ENCODE measurements at places on chromosomes 12 and 14.
A peak's percentile ranks its signal among the peaks of the same experiment; 100 is the strongest.

DNA sequence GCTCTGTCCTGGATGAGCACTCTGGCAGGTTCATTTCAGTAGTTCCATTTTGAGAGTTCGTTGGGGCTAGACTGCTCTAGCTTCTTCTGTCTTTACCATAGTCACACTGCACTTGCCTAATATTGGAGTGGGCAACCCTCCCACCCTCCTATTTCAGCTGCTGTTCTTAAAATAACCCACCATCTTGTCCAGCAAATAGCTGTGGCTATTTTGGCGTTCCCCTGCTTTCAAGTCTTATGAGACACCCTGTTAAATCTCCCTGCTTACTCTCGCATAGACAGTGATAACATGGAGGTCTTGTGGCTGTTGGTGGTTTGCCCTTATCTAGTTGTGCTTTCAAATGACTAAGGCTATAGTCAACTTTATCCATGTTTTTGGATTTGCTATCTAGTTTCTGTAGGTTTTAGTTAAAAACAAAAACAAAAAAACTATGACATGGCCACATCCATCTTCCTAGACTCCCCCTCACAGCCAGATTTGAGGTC is 65.5 kb downstream of the LRP6 start:
- no peak for DNase-seq

GRCh38 chr12:51827925-51828818 is 20.3 kb downstream of the FIGNL2 start:
- peak; percentile 72 for DNase-seq

DNA sequence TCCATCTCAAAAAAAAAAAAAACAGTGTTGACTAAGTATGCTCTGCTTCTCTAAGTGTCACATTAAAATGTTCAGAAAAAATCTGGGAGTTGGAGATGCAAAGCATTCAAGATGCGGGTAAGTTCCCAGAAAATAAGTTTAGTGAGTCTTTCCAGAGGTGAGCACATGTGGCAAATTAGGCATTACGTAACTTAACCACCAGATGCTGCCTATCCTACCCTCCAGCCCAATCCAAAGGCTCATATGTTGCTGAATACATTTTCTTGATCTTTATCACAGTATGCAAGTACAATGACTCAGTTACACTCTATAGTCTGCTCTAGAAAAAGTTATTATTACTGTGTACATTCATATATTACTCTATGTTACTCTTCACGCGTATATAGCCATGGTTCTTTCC is 3.6 kb downstream of the SLC2A14 start:
- DNase-seq, result no peak

DNA sequence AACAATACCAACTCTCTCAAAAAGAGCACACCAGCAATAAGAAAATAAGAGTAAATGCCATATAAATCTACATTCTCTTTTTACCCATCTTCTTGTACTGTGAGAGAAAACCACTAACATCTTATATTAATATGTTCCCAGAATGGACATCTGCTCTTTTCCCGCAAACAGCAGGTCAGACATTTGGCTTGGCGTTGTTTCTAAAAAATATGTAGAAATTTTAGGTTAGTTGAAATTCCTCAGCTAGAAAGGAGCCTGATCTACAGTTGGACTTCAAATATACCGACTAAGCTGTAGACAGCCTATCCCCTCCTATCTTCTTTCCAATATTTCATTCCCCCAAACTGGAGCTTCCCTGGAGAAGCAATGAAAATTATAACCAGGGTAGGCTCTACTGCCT is 88.7 kb downstream of the PPP2R5E start:
- no peak for DNase-seq

GRCh38 chr12:121964813-121965643 is 46.6 kb downstream of the CFAP251 start:
- no peak for DNase-seq

GRCh38 chr12:27345376-27345775 is 12.7 kb downstream of the BMAL2 start:
- DNase-seq, result no peak

Measured in activated CD8-positive, alpha-beta memory T cell treated with anti-CD3 and anti-CD28 coated beads, Interleukin-2, amount 10 ng/mL, durations not matched to agents 7 days and 5 days (primary cell).